Cardiac atrium fibroblast (primary cell): ENCODE measurements at places on chromosomes 1 and 21. TPM values are rescaled to one million over a fixed set of nuclear protein-coding genes. Genes with fewer than 3 reads are reported as not detected.

OR2L3 gene
- total RNA-seq: not detected in 2 replicates

DAP3 gene
- 77.6 and 112 TPM in 2 replicates for total RNA-seq

SYNC gene
- 31.2 and 45.2 TPM in 2 replicates for total RNA-seq

DNAI4 gene
- total RNA-seq: 1.5 and 5.4 TPM in 2 replicates

LCE3D gene
- not detected in 2 replicates for total RNA-seq

FRRS1 gene
- total RNA-seq: 6.0 and 10.5 TPM in 2 replicates

ITGB2 gene
- 0.16 TPM in 1 of 2 replicates, not detected in the other for total RNA-seq

KCNAB2 gene
- total RNA-seq: 4.4 and 6.3 TPM in 2 replicates

DEDD gene
- 22.7 and 22.8 TPM in 2 replicates for total RNA-seq

CDCA8 gene
- 5.2 and 9.2 TPM in 2 replicates for total RNA-seq

PDZK1 gene
- not detected in 2 replicates for total RNA-seq

TLR5 gene
- total RNA-seq: under 0.01 and 0.16 TPM in 2 replicates
